ENCODE measurements at places on chromosomes 1 and 21. TPM values are rescaled to one million over a fixed set of nuclear protein-coding genes. Genes with fewer than 3 reads are reported as not detected.

BTG2 gene
- 14.7 TPM for total RNA-seq

C1QTNF12 gene
- total RNA-seq, result 0.36 TPM

LIN28A gene
- total RNA-seq, result not detected

SH3BGR gene
- total RNA-seq, result 1.4 TPM

SYNC gene
- total RNA-seq, result 129 TPM

ILDR2 gene
- under 0.01 TPM for total RNA-seq

APOBEC4 gene
- total RNA-seq, result under 0.01 TPM

ERG gene
- total RNA-seq, result 0.29 TPM

OR2W3 gene
- 1.1 TPM for total RNA-seq

METTL25B gene
- 8.3 TPM for total RNA-seq

OR2M3 gene
- not detected for total RNA-seq

KAZN gene
- total RNA-seq, result 9.0 TPM

GJA8 gene
- not detected for total RNA-seq

DUSP12 gene
- 32.1 TPM for total RNA-seq

OR2L5 gene
- not detected for total RNA-seq

KLHDC9 gene
- 1.5 TPM for total RNA-seq

KIF17 gene
- 0.36 TPM for total RNA-seq

LCE1B gene
- not detected for total RNA-seq

CFHR3 gene
- not detected for total RNA-seq

NUP210L gene
- total RNA-seq, result under 0.01 TPM

RNU1-2 gene
- under 0.01 TPM for total RNA-seq

Measured in osteoblast (primary cell).